Heart right ventricle (tissue), 16 donors: ENCODE measurements at places on chromosomes 3 and 15. TPM values are rescaled to one million over a fixed set of nuclear protein-coding genes. Genes with fewer than 3 reads are reported as not detected.

GRCh38 chr3:195767792-195768191 is 43.9 kb downstream of the MUC4 start:
- no peaks in the 10 kb centered on the region for H3K36me3 ChIP-seq
- peaks cover 15% of the 10 kb centered on the region for H3K27me3 ChIP-seq
- no peak overlapping the region for H3K4me3 ChIP-seq
- no peak for DNase-seq
- H3K27ac ChIP-seq = no peak overlapping the region

GOLGA6A gene
- not detected for total RNA-seq

- no peak overlapping the region for H3K27ac ChIP-seq
- no peaks in the 10 kb centered on the region for H3K27me3 ChIP-seq
- no peaks in the 10 kb centered on the region for H3K4me1 ChIP-seq
These were observed 21.7 kb upstream of the ABHD10 start for GRCh38 chr3:111956995-111957734.

GRCh38 chr3:35633332-35634124 is 5.8 kb upstream of the ARPP21 start:
- H3K27ac ChIP-seq = no peak overlapping the region
- no peaks in the 10 kb centered on the region for H3K36me3 ChIP-seq
- H3K4me3 ChIP-seq = no peak overlapping the region

DNA sequence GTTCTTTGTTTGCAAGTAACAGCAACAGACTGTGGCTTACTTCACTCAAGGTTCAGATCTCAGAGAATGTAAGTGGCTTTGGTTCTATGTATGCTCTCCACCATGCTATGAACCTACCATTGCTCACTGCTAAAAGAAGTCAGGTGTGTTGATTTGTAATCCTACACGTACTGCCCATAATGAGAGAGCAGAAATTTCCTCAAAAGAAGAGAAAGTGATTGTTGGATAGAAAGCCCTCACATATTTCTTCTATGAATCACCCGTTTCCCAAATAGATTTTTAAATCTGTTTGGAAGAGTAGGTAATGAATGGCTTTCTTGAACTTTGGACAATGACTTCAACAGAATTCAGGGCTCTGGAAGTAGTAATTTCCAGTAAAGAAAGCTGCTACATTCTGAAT is 565.4 kb downstream of the ROBO2 start:
- no peak overlapping the region for H3K4me3 ChIP-seq
- no peak overlapping the region for H3K27ac ChIP-seq
- H3K4me1 ChIP-seq = no peaks in the 10 kb centered on the region
- no peaks in the 10 kb centered on the region for H3K36me3 ChIP-seq

CGNL1 gene
- 8.0 TPM for total RNA-seq

MASP1 gene
- total RNA-seq = 131 TPM

DNA sequence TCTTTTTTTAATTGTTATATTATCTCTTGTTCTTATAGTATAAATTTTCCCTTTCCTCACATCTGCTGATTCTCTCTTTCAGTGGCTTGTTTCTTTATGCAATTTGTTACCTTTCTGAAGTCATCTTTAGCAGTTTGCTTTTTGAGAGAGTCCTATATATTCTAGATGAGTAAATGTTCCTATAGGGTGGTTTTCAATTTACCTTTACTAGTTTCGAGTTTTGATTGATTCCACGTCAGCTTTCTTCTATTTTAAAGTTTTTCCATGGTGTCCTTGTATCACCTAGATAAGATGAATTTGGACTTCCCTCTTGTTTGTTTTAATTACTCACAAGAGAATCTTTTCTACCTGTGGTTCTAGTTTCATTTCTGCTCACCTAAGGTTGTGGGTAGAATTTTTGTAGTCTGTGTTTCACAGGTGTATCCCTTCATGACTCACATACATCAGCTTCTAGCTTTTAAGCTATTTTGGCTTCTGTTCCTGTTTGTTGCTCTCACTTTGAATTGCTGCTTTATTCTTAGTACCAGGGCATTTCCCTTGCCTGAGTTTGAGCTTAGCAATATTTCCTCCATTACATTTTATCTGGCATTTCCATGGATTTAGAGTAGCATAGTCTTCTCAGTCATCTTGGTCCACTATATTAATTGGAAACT is 6.4 kb downstream of the TEX9 start:
- no peaks in the 10 kb centered on the region for H3K4me1 ChIP-seq
- no peaks in the 10 kb centered on the region for H3K36me3 ChIP-seq
- H3K27ac ChIP-seq = no peak overlapping the region
